ENCODE measurements at places on chromosomes 11 and 22.

GRCh38 chr11:48050304-48050703 lies 69.9 kb downstream of the PTPRJ start:
- DNase-seq: no peak

DNA sequence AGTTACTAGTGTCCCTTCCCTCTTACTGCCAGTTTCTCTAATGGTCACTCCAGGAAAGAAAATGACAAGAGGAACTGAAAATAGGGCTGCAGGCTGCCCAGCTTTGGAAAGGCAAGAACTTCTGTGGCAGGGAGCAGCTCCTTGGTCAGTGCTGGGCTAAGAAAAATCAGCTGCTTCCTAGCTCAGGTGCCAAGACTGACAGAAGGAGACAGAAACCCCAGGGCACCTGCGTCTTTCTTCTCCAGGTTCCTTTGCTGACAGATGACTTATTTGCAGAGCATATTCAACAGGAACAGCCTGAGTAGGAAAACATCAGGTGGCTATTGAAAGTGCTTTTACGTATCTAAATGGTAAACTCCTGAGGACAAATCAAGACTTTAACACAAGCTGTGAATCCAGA lies 25.4 kb downstream of the MAML2 start:
- no peak for DNase-seq

GRCh38 chr22:47605886-47606285 lies 843.4 kb downstream of the TBC1D22A start:
- no peak for DNase-seq

- DNase-seq: no peak
Measured at GRCh38 chr11:46444305-46444704, 52.7 kb upstream of the CHRM4 start.

DNA sequence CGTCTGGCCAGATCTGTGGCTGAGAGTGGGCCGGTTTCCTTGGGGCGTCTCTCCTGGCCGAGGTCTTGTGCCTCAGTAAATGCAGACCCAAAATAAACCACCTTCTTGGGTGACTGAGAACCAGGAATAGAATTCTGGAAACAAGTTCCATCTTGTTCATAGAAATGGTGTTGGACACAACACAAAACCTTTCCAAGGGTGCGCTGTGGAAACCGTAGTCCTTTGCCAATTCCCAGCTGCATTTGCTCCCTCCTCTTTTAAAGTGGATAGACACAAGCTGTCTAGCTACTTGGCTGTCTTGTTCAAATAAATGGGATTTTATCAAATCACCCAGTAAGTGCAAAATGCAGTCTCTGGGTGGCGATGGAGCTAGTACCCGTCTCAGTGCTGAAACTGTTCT lies 300.2 kb downstream of the SHANK2 start:
- no peak for DNase-seq
